ENCODE measurements at places on chromosomes 3 and 15.

- peak; percentile 77 for DNase-seq
Measured at GRCh38 chr3:143973259-143974021, 1.8 kb downstream of the DIPK2A start.

- DNase-seq: no peak
Measured at GRCh38 chr3:158864492-158864891, 62.6 kb downstream of the MFSD1 start.

- DNase-seq: no peak
Measured at GRCh38 chr3:104411757-104412156, 955.0 kb upstream of the ALCAM start.

DNA sequence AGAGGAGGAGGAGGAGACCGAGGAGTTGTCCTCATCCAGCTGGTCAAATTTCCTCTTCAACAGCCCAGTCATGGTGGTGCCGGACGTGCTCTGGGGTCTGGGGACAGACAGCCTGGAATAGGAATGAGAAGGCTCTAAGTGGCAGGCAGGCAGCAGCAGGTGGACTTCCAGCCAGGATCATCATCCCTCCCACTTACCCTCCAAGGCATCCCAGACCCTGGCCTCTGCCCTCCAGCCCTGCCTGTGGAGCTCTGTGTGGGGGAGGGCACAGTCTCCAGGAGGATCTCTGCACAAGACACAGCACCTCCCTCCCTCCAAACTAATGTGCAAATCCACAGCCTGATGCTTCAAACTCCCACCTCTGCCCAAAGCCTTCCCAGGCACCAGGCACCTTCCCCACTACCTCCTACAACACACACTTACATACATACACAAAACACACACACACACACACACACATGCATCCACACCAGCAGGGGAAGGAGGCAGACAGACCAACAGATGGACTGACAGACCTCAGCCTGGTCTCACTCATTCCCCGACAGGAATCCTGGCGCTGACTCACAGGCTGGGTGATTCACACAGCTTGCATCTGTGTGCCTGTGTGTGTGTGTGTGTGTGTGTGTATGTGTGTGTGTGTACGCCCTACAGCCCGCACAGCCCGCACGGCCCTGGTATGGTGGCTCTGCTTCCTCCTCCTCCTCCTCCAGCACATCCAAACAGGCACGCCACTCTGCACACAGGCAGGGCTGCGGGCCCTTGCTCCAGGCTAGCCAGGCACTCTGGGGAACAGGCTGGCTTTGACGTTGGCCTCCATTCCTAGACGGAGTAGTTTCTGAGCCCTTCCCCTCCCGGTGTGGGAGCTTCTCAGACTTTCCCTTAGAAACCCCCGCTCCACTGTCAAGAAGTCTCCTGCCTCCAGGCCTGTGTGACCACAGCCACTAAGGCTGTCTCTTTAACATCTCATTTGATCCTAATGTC is 6.5 kb downstream of the CSRNP1 start:
- peak; percentile 95 for DNase-seq

- DNase-seq: no peak
Measured at GRCh38 chr3:185411133-185411532, 48.2 kb downstream of the MAP3K13 start.

- no peak for DNase-seq
Measured at GRCh38 chr3:172260381-172260780, 187.9 kb downstream of the GHSR start.

- peak; percentile 27 for DNase-seq
Measured at GRCh38 chr3:167406876-167407492, 26.9 kb upstream of the ZBBX start.

DNA sequence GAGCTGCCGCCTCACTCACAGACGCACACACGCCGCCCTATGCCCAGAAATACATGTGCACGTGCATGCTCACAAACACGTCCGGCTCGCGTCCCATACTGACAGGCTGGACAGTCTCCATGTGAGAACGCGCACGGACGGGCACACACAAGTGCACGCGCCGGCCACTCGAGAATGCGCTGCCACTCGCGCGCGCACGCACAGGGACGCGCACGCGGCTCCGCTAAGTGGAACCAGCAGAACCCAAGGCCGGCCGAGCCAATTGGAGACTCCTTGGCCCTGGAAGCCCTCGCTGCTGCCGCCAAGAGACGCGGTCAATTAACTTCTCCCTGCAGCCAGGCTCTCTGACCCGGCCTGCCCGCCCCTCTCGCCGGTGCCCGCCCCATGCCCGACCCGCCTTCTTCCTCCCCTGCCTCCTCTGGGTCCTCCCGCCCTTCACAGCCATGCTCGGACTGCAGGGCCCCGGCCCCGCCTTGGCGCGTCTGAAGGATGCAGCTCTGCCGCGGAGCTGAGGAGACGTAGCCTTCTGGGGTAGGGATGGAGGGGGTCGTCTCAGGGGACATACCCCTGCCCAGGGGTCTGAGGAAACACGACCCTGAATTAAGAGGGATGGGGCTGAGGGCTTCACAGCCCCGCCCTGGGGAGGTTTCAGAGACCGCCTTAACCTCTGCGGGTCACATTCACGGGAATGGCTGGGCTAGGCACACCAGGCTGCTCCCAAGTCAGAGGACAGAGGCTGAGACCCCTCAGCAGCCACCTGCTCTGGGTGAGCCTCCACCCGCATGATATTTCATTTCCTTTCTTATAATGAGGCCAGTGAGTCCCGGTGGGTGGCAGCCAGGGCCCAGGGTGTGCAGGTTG is 15.0 kb downstream of the PTH1R start:
- peak; percentile 50 for DNase-seq

- peak; percentile 24 for DNase-seq
Measured at GRCh38 chr15:94075349-94075748, 156.0 kb upstream of the MCTP2 start.

- no peak for DNase-seq
Measured at GRCh38 chr3:39753391-39753790, 56.0 kb upstream of the MYRIP start.

DNA sequence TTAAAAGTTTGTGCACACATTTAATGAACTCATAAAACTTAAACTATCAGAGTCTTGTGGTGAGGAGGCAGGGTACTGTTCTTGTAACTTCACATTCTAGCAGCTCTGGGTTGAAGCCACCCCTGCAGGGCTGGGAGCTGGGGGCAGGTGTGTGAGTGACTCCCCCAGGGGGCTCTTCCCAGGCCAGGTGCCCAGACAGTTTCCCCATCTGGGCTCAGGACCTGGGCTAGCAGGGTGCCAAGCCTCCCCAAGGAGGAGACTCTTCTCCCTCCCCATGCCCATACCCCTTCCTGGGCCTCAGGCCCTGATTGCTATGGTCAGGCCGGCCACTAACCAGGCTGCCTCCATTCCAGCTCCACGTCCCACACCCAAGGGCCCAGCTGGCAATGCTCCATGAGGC is 22.0 kb upstream of the CHCHD6 start:
- DNase-seq: no peak

DNA sequence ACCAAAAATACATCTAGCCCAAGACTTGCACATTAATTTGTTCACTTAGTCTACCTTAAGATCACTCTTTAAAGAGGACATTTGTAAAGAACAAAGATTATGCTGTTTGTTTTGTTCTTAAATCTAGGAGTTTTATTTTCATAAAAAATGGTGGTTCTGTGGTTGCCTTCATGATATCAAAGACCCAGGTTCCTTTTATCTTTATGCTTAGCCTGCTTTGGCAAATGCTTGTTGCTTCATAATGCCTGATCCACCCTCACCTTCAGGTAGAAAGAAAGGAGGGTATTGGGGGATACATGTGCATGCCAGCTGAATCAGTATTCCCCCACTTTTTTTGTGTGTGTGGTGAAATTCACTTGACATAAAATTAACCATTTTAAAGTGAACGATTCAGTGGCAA is 48.5 kb downstream of the GTF2E1 start:
- DNase-seq: no peak

- DNase-seq: peak; percentile 38
Measured at GRCh38 chr3:5058471-5058951, 63.6 kb upstream of the ARL8B start.

DNA sequence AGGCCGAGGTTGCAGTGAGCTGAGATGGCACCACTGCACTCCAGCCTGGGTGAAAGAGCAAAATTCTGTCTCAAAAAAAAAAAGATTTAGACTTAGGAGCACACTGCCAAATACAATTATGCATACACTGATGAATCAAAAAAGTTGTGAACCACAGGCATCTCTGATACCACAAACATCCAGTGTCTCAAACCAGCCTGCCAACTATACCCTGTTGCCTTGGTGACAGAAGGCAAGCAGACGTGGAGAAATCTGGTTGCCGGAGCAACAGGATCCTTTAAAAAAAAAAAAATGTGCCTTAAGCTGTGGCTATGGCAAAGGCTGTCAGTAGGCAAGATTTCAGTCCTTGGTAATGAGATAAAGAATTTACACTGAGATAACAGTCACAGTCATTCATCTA is 202.3 kb downstream of the NEK10 start:
- DNase-seq: peak; percentile 98

- DNase-seq: no peak
Measured at GRCh38 chr3:31841515-31841914, 139.5 kb downstream of the OSBPL10 start.

DNA sequence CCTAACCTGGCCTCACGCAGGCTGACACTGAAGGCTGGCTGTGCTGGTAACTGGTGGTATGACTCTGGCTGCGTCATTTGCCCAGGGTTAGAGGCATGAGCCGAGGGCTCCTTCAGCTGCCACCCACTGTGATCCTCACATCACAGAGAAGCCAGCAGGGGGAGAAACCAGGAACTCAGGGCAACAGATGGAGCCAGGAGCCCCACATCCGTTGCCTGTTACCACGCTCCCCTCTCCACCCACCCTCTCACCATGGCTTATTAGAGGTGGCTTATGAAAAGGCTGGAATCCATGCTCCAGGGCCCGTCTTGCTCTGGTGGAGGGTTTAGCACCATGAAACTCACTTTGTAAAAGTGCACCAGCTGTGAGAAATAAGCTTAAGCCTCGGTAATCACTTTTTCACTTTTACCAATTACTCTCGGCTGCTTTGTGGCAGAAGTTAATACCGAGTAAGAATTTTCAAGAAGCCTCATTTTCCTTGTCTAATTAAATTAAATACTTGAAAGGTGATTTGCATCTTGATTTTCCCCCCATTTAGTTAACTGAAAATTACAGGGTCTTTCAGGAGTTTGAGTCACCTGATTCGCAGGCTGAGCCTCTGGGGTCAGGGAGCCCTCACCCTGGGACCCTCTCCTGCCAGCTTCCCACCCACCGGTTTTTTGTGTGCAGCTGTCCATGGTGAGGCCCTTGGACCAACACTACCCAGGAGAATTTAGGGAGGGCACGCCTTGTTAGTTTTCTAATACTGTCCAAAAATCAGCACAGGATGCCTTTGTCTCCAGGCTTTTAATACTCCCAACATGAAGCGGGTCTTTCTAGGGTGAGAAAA is 60.9 kb downstream of the ASB7 start:
- DNase-seq: no peak

GRCh38 chr3:67017211-67017610 is 19.1 kb downstream of the KBTBD8 start:
- DNase-seq: no peak

- no peak for DNase-seq
Measured at GRCh38 chr15:68369931-68370767, 61.8 kb downstream of the ITGA11 start.

DNA sequence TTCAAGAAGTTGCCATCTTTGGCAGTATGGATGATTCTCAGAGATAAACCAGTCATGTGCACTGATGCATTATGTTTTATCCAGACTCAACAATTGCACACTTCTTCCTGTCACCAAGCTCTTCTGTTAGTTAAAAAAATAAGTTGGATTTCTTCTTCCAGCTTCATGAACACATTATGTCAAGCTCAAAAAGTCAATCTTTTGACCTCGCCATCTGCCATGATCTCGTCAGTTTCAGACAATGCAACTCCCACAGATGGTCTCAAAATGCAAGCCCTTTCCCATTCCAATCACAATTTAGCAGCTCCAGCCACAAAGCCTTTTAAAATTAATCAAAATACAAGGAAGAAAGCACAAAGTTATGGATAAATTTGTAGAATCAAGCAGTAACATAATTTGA is 42.8 kb downstream of the TFDP2 start:
- DNase-seq: no peak

DNA sequence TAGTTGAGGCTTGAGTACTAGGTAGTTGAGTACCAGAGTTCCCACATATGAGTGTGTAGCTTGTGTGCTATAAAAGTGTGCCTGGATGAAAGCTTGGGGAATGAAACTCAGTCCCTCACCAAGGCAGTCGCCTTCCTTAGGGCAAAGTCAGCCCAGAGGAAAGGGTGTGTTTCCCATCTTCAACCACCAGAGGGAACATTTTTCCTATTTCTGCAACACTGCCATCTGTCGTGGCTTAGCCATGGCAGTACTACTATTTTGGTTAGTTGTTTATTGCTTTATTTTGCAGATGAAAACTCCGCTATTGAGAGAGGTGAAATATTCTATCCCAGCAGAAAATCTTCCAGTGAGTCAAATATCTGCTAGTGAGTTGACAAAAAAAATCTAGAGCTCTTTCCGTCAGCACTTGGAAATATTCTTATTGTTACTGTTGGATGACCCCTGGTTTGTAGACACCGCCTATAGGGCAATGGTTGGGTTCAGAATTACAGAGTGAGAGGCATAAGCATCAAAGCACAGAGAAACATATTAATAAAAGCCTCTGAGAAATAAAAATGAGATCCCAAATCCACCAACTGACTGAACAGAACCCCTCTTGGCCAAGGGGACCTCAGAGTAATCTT is 239.9 kb downstream of the CPNE4 start:
- peak; percentile 46 for DNase-seq

DNA sequence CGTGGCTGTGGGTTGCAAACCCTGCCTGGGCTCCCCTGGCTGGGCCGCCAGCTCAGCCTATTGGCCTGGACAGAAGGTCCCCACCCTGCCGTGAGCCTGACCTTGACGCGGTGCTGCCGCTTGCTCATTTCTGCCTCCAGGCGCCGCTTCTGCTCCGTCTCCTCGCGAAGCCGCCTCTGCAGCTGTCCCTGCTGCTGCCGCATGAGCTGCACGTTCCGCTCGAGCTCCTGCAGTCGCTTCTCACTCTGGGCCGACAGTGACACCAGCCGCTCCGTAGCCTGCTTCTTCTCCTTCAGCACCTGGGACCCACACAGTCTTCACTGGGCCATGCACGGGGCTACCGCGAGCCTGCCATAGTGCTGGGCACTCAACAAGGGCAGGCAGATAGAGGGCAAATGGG is 21.7 kb downstream of the KIF7 start:
- no peak for DNase-seq

DNA sequence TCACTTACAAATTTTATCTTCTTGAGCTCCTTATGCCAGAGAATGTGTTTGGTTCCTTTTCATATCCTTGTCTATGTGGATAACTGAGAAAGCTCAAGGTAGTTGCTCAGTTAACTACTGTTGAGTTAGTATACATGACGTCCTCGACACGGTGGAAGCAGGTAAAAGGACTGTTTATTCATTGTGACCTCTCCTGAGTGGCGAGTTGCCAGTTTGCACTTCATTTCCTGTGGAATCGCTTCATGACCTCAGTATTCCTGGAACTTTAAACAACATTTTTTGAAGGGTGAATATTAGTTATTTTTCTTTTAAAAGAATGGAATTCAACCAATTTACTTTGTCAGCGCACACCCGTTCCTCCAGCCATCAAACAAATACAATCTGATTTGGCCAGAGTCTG is 1.2 kb upstream of the TPRG1 start:
- DNase-seq: no peak

GRCh38 chr3:116443191-116443661 is 2.1 kb downstream of the LSAMP start:
- DNase-seq: no peak

Data from fibroblast of the conjunctiva (primary cell).